Muscle of arm (tissue), 14 donors: ENCODE measurements at places on chromosomes 1 and 21. TPM values are rescaled to one million over a fixed set of nuclear protein-coding genes. Genes with fewer than 3 reads are reported as not detected.
A peak's percentile ranks its signal among the peaks of the same experiment; 100 is the strongest.

The MLLT11 gene
- polyA plus RNA-seq: 17.2 TPM

The SLC5A9 gene
- 4.0 TPM for polyA plus RNA-seq

- peak; percentile 53 for DNase-seq
These were observed 363.0 kb downstream of the SETD4 start for GRCh38 chr21:35697321-35697808.

DNA sequence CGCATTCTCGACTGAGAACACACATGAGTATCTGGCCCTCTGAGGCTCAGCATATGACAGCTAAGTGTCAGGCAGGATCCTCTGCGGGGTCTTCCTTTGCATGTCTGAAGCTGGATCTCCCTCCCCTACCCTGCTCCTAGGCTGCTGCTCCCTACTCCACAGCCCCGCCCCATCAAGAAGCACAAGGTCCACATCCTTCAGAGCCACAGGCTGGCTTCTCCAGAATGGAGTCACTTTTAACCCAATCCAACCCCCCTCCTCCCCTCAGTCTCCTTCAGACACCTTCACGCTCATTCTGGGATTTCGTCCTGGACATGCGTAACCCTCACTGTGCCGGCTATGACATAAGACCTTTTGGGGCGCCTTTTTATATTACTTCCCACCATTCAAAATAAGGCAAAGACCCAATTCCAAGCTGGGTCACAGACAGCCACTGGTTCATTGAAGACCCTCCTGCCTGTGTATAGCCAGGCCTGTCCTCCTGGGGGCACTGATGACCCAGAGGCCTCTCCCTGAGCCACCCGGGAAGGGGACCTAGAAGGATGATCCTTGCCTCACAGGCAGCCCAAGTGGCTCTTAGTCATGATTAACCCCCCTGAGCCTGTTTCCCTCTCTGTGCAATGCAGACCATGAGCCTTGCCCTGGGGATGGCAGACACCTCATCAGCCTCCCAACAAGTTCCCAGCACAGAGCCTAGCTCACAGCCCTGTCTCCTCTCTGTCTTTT is 4.7 kb downstream of the ADGRB2 start:
- DNase-seq: no peak

GRCh38 chr1:7341145-7341905 is 429.8 kb upstream of the VAMP3 start:
- DNase-seq: no peak
